ENCODE measurements at places on chromosomes 1 and 21.

- DNase-seq, result no peak
Measured at GRCh38 chr1:113976609-113977278, 2.5 kb upstream of the OLFML3 start.

- DNase-seq, result no peak
Measured at GRCh38 chr1:25685938-25686665, 69.5 kb downstream of the MAN1C1 start.

- no peak for DNase-seq
Measured at GRCh38 chr21:41877901-41878830, 978 bp downstream of the PRDM15 start.

- DNase-seq, result no peak
Measured at GRCh38 chr1:3657096-3657475, 4.8 kb downstream of the TP73 start.

GRCh38 chr21:45431781-45432572 lies 27.0 kb downstream of the COL18A1 start:
- no peak for DNase-seq

GRCh38 chr1:208880433-208881100 lies 636.4 kb upstream of the PLXNA2 start:
- no peak for DNase-seq

- DNase-seq, result no peak
Measured at GRCh38 chr1:152519851-152520250, 5.6 kb downstream of the CRCT1 start.

- DNase-seq, result no peak
Measured at GRCh38 chr1:30444850-30445249, 278.5 kb downstream of the MATN1 start.

- no peak for DNase-seq
Measured at GRCh38 chr1:16986560-16986959, 6.1 kb upstream of the MFAP2 start.

DNA sequence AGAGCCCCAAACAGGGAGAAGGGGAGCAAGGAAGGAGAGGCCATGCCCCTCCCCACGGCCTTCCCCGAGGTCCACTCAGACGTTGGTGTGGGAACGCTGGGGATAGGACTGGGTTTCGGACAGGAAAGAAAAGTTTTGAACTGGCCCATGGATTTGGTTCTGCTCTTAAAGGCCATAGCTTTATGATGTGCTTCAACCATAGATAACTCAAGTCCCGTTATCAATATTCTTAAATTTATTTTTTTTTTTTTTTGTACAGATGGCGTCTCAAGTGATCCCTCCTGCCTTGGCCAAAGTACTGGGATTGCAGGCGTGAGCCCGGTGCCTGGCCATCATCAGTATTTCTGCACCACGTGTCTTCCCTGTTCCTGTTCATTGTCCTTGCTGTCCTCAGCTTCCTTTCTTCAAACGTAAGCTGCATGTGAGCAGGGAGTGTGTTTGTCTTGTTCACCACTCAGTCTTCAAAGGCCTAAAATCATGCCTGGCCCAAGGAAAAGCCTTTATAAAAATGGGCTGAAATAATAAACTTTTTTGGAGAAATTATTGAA lies 820 bp upstream of the KRTAP10-1 start:
- no peak for DNase-seq

DNA sequence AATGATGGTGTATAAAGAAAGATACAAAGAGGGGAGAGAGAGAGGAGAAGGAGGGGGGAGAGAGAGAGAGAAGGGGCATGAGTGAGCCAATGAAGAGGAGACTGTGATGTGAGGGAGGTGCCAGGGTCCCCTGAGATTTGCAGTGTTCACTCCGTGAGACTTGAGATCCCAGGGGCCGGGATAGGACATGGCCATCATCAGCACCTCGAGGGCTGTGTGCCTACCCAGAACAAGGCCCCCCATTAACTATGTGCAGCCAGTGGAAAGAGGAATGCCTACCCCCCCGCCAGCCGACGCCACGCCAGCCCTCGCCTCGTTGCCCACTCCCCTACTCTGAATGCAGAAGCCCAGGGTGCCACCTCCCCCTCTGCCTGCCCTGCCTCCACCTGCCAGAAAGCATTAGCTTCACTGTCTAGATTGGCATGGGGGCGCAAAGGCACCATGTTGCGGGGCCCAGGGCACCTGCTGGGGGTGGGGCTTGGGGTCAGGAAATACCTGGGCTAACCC lies 14.8 kb downstream of the LGR6 start:
- no peak for DNase-seq

GRCh38 chr1:9413877-9414213 lies 121.2 kb downstream of the SPSB1 start:
- no peak for DNase-seq

GRCh38 chr1:193543259-193543658 lies 356.8 kb upstream of the B3GALT2 start:
- no peak for DNase-seq

DNA sequence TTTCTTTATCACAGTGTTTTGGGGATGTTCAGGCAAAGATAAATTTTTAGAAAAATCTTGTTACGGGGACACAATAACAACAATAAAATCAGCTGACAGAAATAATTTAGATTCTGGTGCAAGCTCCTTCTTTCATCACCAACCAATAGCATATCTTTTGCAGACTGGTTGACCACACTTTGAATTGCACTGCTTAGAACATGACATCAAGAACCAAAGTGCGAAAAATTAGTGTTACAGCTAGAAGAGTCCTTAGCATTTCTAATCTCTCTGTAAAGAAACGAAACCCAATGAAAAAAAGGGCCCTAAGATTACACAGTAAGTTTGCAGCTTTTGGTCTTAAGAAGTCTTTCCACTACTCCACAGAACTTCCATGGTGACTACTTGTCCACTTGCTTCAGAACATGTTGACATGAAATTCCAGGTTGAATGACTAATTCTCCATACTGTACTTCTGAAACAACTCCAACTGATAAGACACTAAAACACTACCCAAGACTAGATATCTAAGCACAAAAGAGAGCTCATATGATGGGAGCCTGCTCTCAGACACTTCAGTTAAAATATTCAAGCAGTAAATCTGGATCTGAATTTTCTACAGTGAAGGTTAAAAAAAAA lies 31.3 kb downstream of the XKR8 start:
- DNase-seq, result no peak

- no peak for DNase-seq
Measured at GRCh38 chr1:39901464-39901713, 328 bp downstream of the MYCL start.

- DNase-seq, result no peak
Measured at GRCh38 chr1:171343727-171344472, 29.9 kb downstream of the FMO4 start.

DNA sequence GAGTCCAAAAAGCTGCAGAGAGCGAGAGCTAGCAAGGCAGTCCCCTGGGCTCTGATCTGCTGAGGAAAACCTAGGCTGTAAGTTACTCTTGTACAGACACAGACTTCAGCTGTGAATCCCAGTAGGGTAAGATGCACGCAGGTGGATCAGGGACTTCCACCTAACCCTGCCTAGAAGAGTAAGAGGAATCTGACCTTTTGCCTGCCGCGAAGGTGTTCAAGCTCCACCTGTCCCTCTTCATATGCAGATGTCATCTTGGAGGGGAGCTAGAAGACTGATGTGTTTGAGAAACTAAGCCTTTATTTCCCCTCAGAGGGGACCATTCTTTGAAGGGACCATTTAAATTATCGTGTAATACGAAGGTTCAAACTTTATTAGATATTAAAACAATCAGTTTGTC lies 108.6 kb upstream of the USP24 start:
- no peak for DNase-seq

GRCh38 chr1:59282951-59283350 lies 13.9 kb upstream of the FGGY start:
- no peak for DNase-seq

GRCh38 chr21:35048706-35049617 lies at the start of gene RUNX1:
Gene RUNX1, minus strand, starts transcription at chr21:35049302.
- DNase-seq, result peak; percentile 55

DNA sequence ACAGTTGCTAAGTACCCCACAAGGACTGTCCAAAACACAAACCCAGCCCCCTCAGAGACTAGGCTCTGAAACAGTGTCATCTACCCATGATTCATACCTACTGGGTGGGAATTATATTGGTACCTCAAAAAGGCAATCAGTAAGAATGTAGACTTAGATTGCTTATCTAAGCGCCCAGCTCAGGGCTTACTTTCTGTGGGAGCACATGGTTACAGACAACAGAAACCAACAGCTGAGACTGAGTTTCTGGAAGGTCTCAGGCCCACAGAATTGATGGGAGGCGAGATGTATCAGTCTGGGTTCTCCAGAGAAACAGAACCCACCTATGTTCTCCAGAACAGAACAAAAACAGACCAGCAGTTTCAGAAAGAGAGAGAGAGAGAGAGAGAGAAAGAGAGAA lies 147.3 kb upstream of the KAZN start:
- DNase-seq, result no peak

GRCh38 chr1:107912656-107913055 lies 52.3 kb downstream of the VAV3 start:
- no peak for DNase-seq

GRCh38 chr1:12636098-12636950 lies 7.6 kb upstream of the AADACL4 start:
- DNase-seq, result no peak

- DNase-seq, result no peak
Measured at GRCh38 chr1:219279017-219279770, 105.5 kb downstream of the LYPLAL1 start.

GRCh38 chr1:101257500-101258325 lies 20.9 kb downstream of the S1PR1 start:
- DNase-seq, result no peak

- no peak for DNase-seq
Measured at GRCh38 chr1:219391297-219391696, 217.6 kb downstream of the LYPLAL1 start.

DNA sequence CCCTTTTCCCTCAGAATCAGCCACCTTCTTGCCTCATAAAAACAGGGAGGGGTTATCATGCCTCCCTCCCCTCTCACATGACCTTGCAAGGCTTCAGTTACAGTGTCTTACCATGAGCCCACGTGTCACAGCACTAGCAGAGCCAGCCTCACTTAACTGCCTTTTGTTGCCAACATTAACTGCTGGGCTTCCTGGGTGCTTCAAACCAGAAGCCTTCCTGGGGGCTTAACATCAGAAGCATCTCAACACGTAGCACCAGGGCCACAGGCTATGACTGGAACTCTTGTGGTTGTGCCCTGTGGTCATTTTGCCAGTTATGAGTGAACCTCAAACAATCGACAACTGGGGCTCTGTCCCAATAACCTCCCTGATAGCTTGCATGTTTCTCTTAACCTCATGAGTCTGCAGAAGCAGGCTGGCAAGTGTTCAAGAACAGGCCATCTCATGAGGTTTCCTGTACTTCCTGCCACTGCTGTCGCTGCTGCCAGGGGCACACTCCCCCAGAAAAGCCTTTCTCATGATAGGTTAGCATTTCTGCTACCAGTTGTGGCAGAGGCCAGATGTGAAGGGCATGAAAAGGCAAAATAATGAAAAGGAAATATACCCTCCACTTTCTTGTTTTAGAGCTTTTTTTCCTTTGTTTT lies 132.2 kb downstream of the GLUL start:
- DNase-seq, result peak; percentile 27

GRCh38 chr1:33586106-33586505 lies 113.7 kb downstream of the ZSCAN20 start:
- DNase-seq, result no peak

DNA sequence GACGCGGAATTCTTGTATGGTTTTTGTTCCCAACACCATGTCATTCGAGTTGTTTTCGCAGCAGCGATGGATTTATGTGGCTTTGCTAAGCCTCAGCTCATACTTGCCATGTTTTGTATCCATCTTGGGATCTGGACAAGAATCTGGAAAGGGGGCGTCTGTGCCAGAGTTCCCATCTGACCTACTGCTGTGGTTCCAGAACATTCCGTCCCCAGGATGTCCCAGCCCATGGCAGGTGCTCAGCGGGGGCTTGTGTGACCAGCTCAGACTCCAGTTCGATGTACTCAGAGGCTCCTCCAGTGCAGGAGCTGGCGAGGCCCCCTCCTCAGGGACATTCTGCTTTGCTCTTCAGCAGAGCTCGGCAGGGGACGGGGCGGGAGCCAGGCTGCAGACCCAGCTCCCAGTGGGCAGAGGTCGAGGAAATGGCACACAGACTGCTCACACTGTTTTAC lies 24.0 kb upstream of the ADARB1 start:
- no peak for DNase-seq

DNA sequence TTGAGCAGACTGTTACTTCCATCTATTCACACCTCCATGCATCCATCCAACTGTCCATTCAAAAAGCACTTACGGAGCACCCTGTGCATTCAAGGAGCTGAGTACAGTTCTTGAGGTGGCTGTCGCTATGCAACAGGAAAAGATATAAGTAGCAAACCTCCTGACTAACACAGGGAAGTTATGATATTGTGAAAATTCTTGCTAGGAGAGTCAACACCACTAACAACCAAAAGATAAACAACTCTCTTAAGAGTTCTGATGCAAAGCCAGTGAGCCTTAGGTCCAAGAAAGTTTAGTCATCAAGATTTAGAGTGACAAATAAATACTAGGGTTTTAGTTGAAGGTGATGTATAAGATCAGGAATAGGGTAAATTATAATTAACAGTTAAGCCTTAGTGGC lies 44.5 kb upstream of the TRIM45 start:
- no peak for DNase-seq

- DNase-seq, result no peak
Measured at GRCh38 chr1:182643699-182644098, 39.5 kb upstream of the RGS16 start.

GRCh38 chr1:246338546-246338945 lies 168.5 kb downstream of the SMYD3 start:
- DNase-seq, result no peak

DNA sequence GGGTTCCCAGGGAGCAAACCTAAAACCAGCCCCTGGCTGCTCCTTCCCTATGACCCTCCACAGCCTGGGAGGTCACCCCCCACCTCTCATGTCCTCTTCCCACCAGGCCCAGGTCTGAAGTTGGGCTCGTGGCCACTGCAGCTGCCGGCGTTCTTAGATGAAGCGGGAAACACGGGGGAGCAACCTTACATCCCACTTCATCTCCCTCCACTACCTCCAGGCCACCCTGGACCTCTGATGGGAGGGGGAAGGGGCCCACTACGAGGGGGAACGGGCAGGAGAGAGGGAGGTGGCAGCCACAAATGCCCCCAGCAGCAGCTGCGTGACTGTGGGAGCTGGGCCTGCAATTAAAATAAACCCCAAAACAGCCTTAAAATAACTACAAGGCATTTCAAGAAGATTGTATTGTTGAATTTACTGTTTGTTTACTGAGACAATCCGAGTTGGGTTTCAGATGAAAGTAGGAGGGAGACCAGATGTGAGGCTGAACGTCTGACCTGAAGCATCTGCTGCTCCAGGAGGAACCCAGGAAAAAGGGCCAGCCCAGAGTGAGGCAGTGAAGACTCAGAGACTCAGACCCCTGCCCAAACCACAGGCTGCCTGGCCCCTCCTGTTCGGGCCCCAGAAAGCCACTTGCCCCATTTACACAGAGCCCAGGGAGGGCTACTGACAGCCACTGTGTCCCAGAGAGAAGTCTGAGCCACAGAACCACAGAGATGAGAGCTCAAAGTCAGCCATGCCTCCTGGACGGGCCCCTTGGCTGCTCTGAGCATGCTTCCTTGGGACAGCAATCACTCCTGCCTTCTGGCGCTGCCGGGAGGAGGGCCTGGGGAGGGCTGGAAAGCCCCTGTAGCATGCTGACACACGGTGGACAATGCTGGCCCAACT lies 59.8 kb downstream of the GLIS1 start:
- DNase-seq, result no peak
